Fibroblast of skin of left biceps (primary cell): ENCODE measurements at places on chromosomes 4 and X.

GRCh38 chrX:127490000-127490399, 562.2 kb downstream of the ACTRT1 start:
- DNase-seq = no peak

DNA sequence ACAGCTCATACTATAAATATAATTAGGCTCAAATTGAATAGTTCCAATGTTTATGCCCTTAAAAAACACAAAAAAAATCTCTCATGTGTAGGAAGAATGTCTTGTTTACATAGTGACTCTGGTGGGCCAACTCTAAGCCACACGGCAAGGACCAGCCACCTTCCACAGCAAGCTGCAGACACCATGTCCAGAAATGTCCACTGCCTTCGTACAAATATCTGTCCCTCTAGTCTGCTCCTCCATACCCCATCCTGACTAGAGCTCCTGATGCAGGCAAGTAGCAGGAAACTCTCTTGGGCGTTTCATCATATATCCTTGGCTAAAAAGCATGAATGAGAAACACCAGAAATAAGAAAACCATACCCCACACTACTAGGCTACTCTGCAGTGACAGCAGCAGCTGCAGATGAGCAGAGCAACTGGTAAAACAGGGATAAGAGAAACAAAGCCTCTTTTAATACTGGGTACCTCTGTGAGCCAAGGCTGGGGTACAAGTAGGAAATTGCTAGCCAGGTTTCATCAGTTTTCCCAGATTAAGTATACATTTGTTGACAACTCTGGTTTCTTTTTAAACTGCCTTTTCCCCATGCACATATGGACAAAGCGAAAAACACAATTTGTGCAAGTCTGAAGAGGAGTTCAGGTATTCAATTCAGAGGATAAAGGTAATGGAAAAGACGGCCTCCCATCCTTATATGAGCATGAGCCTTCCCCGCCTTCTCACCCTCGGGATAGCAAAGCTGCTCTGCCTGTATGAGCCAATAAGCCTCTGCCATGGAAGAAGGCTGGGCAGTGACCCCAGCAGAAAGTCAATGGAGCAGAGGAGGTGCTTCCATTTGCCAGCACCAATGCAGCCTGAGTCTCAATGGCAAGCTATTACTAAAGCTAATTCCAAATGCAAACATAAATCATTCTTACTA, 245.4 kb downstream of the DCLK2 start:
- no peak for DNase-seq

- no peak for DNase-seq
Observed at GRCh38 chr4:6944301-6945051, 34.9 kb downstream of the TBC1D14 start.

DNA sequence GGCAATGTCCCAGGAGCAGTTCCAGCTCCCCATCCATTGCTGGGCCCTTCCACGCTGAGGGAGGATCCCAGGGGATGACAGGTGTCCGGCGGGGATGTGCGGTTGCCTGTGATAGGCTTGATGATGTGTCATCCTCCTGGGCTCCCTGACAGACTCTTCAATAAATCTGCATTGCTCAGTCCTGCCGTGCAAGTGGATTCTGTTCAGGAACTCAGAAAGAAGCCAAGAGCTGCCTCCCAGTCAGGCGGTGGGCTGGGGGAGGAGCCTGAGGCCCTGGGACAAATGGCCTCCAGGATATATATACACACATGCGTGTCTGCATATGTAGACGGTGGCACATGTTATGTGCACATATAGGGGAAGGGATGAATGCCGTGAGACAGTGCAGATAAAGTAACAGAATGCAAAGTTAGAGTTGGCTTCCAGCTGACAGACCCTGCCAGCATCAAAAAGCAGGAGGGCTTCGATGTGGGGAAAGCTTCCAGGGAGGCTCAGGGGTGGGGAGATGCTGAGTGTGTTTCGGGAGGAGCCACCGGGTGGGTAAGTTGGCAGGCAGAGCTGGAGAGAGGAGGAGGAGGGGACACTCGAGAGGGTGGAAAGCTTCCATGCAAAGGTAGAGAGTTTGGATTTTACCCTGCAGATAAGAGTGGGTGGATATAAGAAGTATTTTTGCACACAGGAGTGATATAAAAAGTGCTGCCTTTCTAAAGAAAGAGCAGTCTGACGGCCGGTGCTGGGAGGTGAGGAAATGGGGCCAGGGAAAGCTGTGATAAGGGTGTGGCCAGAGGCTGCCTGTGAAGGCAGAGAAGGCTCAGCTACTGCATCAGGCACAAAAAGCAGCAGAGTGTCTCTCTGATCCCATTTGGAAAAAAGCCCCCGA, 28.5 kb upstream of the CRMP1 start:
- DNase-seq = no peak

GRCh38 chr4:134955059-134955458, 753.5 kb upstream of the PABPC4L start:
- no peak for DNase-seq

GRCh38 chr4:139950568-139950967, 203.4 kb downstream of the MAML3 start:
- peak; percentile 74 for DNase-seq

DNA sequence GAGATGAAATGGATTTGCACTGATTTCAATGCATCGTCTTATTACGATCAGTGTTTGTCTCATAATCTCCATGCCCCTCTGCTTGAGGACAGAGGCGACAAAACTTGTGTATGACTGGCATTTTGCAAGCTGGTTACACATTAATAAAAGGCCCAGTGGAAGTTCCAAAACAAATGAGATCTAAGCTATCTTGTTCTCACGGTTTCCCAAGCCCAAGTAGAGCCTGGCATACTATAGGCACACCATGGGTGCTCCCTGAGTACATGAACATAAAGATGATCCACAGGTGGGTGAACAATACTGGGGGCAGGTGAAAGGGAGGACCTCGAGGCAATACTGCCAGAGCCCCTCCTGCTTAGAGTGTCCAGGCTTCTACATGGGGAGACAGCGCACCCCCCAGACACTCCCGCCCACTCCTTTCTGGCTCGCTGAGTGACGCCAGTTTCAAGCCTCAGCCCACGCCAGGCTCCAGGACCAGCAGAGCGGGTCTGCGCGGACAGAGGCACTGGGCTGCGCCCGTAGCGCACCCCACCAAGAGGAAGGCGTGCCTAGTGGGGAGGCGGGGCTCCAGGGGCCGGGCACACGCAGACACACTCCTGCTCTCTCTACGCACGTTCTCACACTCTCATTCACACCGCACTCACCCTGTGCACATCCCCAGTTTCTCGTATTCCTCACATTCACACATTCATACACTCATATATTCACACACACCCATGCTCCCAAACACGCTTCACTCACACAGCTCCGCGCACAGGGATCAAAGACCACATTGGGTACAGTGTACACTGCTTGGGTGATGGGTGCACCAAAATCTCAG, 8.9 kb upstream of the GSX2 start:
- DNase-seq = no peak

- DNase-seq = no peak
Observed at GRCh38 chrX:144896323-144896722, 351.0 kb upstream of the SPANXN1 start.

DNA sequence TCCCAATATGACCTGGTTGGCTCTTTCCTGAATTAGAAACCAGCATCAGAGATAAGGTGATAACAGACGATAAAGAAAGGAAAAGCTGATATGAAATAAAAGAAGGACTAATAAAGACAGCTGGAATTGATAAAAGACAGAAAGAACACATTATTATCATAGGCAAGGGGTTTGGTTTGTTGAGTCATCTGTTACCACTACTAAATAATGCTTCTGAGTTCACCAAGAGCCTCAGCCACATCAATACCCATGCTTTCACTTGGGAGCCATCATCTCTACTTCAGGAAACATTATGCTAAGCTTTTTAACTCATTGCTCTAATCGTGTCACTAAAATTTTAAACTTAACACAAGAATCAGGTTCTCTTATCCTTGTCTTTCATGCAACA, 27.6 kb downstream of the ANXA5 start:
- peak; percentile 51 for DNase-seq

DNA sequence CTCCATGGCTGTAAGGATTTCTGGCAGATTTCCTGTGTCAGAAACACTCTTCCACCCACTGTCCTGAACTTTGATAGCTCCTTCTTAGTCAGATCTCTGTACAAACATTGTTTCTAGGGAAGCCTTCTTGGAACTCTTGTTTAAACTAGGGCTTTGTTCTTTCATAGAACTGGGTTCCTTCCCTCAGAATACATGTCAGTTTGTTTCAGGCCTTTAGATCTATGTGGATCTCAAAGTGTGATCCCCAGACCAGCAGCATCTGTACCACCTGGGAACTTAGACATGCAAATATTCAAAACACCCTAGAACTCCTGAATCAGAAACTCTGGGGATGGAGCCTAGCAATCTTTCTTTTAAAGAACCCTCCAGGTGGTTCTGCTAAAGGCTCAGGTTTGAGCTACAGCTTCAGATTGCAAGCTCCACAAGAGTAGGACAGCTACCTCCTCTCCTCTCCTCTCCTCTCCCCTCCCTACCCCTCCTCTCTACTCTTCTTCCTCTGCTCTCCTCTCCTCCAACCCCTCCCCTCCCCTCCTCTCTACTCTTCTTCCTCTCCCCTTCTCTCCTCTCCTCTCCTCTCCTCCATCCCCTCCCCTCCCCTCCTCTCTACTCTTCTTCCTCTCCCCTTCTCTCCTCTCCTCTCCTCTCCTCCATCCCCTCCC, 12.7 kb downstream of the RASSF6 start:
- no peak for DNase-seq

GRCh38 chr4:92305878-92306520, 2.2 kb downstream of the GRID2 start:
- DNase-seq = no peak

DNA sequence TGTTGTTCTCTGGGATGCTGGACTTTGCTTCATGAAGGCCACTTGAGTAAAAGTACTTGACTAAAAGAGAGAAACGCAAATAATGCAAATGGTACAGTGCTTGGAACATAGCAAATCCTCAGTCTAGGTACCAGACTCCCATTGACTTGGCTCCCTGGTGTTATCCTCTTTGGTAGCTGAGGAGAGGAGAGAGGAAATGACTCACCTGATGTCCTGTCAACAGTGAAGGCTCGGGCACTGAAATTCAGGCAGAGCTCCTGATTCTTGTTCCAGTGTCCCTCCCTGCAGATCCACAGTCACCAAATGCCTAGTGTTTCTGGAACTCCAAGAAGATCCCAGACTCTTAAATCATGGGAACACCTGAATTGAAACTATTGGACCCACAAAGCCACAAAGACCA, 22.5 kb upstream of the TCEAL4 start:
- no peak for DNase-seq
